Stimulated activated naive CD8-positive, alpha-beta T cell treated with anti-CD3 and anti-CD28 coated beads, Interleukin-15, amount 100 ng/mL, for 72 hours (primary cell): ENCODE measurements at places on chromosomes 3 and 15.
A peak's percentile ranks its signal among the peaks of the same experiment; 100 is the strongest.

DNA sequence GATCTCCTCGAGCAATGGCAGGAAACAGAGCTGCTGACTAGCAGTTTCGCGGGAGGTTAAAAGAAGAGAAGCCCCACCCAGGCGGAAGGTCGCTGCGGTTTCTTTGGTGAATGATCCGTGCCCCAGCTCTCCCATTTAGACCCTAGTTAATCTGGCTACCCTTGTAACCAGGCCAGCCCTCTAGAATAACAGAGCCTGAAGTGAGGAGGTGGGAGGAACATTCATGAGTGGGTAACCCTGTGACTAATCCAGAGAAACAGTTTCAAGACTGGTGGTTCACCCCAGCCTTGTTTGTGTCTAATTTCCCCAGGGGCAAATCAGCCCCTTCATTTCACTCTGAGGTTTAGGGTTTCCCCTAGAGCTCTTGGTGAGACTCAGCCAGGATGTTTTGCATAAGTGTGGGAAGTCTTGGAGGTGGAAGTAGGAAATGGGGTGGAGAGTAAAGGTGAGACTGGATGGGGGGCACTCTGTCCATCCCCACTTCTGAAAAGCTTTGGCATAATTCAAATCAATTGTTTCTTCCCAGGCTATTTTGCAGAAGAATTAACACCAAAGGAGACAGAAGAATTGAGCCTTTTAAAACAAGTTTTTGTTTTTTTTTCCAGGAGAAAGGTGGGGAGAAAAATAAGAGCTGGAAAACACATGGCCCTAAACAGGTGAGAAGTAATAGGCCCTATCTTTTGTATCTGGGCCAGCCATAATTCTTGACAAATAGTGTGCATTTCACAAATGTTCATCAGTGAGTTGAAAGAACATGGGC, 303.1 kb downstream of the RPLP1 start:
- DNase-seq = peak; percentile 83

DNA sequence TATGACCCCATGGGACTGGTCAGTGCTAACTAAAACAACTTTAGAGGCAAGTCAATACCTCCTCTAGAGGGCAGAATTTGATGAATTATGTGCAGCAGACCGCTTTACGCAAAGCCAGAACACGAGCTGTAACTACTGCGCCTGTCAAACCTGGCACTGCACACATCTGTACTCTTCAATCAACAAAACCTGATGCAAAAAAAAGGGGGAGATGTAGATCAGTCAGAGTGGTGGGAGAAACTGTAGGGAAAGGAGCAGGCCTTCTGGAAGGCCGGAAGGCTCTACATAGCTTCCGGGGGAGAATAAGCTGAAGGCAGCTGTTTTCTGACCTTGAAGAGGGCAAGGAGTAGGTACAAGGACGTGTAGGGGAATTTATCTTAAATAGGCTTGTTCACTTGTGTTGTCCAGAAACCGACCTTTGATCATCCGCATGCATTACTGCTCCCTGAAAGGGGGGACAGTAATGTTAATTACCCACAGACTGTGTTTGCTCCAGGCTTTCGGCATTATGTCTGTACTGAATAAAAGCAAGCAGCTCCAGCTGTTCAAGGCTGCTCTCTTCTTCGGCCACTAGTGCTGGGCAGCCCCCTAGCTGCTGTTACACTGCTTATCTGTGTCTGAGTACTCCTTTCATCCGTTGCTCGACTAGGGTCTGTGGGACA, 41.0 kb downstream of the GPR160 start:
- DNase-seq = no peak

GRCh38 chr3:197522881-197523441, 32.8 kb downstream of the BDH1 start:
- no peak for DNase-seq

GRCh38 chr3:9595877-9596276, 42.3 kb upstream of the LHFPL4 start:
- no peak for DNase-seq

GRCh38 chr3:52052831-52053306, 3.5 kb downstream of the DUSP7 start:
- peak; percentile 43 for DNase-seq

DNA sequence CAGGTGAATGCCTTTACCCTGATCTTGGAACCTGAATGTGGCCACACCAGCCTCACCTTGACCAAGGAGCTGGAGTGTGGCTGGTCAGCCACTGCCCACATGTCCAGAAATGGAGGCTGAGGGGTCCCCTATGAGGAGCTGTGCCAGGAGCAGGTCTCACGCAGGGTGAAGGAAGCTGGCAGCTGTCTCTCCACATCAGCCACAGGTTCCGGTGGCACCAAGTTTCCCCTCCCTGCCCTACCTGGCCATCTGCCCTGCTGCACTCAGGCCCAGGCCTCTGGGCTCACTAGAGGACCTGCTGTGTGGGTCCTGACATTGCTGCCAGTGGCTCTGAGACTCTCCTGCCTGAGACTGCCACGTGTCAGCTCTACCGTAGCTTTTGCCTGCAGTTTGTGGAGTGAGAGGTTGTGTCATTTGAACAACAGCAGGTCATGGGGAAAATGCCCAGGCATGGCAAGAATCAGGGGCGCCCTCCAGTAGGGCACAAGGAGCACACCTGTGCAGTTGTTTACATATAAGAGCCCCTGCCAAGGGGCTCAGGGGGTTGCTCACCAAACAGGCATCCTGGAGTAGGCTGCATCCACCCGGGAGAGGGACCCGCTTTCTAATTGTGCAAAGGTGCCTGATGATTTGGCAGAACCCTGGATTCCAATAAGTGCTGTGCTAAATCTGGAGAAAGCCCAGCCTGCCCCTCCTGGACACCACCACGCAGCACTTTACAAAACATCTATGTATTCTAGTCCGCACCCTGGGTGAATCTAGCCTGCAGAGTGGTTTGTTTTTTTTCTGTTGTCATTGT, 258.5 kb upstream of the TLE3 start:
- DNase-seq = no peak
